ENCODE measurements at places on chromosomes 11 and 22.

DNA sequence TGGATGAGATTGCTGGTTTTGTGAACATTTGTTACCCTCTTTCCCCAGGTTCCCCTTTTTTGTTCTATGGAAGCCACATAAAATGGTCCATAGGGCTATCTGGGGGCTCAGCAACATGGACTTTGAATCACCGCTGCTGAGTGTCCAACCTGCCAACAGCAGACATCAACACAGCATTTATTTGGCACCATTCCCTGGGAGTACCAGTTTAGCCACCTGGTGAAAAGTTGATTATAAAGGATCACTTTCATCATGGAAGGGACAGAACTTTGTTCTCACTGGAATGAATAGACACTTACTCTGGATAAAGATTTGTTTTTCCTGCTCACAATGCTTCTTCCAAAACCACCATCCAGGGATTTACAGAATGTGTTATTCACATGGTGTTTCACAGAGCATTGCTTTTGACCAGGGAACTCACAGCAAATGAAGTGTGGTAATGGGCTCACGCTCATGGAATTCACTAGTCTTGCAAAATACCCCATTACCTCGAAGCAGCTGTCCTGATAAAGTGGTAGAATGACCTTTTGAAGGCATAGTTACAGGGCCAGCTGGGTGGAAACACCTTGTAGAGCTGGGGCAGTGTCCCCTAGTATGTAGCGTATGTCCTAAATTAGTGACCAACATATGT is 43.9 kb downstream of the ADM start:
- DNase-seq, result peak; percentile 51

- peak; percentile 46 for DNase-seq
Measured at GRCh38 chr22:22942511-22943329, 55.1 kb downstream of the IGLL5 start.

GRCh38 chr11:98227278-98227677 is 793.5 kb upstream of the CNTN5 start:
- no peak for DNase-seq

DNA sequence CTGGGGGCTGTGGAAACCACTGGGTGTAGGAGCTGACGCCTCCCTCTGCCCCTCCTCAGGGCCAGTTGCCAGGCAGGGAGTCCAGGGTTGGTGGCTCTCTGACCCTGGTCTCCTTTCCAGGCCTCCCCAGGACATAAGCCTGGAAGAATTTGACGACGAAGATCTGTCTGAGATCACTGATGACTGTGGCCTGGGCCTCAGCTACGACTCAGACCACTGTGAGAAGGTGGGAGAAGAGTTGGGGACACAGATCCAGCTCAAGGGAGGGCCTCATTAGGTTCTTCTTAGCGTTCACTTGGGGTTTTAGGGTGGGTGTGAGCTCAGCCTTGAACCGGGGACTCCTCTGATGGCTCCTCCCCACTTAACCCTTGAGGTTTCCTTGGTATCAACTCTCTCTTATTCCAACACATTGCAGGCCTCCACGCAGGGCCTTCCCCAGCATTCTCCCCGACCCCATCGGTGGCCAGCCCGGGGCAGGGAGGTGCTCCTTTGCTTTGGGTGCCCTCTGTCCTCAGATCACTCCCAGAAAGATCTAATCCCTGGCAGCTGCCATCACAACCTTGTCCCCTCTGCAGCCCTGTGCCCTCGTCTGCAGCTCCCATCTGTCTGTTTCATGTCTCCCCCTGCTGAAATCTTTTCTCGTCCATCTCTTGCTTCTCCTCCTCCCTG is 1.2 kb downstream of the MAPK8IP2 start:
- DNase-seq, result no peak

DNA sequence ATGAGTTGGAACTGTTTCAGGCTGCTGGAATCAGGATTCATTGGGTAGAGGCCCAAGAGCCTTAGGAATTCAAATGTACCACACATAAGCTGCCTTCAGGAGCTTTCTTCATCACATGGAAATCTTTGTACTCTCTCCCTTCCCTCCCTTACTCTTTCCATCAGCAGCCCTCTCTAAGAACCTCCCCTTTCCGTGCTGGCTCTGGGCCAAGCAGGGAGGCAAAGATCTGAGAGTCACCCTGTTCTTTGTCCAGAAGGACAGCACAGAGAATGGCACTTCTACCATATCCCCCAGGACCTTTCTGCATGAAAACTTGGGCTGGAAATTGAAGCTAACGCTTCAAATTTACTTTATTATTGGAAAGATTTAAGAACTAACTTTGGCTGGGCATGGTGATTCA is 20.7 kb upstream of the TPBGL start:
- no peak for DNase-seq

- DNase-seq, result peak; percentile 73
Measured at GRCh38 chr22:36351921-36352802, 35.6 kb downstream of the MYH9 start.

DNA sequence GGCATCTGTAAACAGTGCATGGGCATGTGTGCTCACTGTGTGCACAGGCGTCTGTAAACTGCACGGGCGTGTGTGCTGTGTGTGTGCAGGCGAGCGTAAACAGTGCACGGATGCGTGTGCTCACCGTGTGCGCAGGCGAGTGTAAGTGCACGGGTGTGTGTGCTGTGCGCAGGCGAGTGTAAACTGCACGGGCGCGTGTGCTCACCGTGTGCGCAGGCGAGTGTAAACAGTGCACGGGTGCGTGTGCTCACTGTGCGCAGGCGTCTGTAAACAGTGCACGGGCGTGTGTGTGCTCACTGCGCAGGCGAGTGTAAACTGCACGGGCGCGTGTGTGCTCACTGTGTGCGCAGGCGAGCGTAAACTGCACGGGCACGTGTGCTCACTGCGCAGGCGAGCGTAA is 22.4 kb downstream of the RNH1 start:
- DNase-seq, result no peak

DNA sequence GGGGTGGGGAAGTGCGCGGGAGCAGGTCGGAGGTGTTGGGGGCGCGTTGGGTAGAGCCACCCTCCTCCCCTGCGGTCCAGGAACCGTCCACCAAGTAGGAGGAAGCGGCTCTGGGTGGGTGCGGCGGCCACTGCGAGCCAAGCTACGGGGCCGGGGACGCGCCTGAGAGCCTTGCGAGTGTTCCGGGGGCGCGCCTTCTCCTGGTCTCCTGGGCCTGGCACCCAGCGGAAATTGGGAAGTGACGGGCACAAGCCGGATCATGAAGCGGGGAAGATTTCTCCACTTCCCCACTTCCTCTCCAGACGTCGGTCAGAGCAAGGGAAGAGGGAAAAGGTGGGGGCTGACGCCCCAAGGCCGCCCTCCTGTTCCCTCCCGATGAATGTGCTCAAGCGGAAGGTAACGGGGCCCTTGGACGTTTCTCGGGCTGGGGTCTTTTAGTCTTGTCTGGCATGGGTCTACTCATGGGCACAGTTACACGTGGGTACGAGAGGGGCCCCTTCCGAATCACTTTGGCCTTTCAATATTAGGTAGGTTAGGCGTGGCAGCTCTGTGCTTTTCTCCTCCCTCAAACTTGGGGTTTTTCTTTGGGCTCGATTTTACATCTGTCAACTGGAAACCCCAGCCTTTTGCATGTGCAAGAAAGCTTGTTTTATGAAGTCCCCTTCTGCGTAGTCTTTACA is 865 bp downstream of the RBM14 start:
- DNase-seq, result peak; percentile 72

- DNase-seq, result no peak
Measured at GRCh38 chr22:29860006-29860766, 22.1 kb upstream of the ASCC2 start.

GRCh38 chr11:2853401-2853800 is 32.2 kb downstream of the CDKN1C start:
- DNase-seq, result no peak
